Anterior cingulate cortex (tissue), 58 donors: ENCODE measurements at places on chromosomes 4 and X.

GRCh38 chr4:67038228-67038566 lies 507.1 kb downstream of the CENPC start:
- no peak for DNase-seq

GRCh38 chrX:45063319-45064095 lies 137.2 kb downstream of the DIPK2B start:
- DNase-seq = no peak

DNA sequence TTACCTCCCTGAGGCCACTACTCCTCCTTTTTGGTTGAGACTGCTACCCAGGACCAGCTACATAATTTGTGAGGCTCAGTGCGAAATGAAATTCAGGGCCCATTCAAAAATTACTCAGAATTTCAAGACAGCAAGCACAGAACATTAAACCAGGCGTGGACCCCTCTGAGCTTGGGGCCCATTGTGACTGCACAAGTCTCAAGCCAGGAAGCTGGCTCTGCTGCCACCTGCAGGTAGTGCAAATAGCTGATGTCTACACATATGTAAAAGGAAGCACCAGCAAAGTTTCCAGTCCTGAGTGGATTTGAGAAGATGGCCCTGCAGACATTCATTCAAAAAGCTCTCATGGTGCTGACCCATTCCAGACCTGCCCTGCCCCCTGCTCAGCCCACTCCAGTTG lies 213.4 kb upstream of the LNX1 start:
- no peak for DNase-seq

DNA sequence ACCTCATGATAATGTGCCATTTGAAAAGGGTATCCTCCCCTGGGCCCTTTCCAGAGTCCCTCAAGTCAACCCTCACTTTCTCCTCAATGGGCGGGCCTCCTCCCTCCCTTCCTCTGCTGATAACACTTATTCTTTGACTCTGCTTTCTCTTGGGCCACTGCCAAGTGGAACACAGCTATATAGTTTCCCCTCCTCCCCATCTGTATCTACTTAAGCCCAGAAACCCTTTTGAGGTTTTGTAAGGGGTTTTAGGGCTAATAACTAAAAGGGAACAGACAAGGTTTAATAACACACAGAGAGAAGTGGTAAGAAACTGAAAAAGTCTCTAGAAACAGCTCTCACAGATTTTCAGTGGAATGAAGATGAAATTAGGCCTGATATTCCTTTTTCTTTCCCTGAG lies 116.7 kb downstream of the GPC3 start:
- DNase-seq = no peak

DNA sequence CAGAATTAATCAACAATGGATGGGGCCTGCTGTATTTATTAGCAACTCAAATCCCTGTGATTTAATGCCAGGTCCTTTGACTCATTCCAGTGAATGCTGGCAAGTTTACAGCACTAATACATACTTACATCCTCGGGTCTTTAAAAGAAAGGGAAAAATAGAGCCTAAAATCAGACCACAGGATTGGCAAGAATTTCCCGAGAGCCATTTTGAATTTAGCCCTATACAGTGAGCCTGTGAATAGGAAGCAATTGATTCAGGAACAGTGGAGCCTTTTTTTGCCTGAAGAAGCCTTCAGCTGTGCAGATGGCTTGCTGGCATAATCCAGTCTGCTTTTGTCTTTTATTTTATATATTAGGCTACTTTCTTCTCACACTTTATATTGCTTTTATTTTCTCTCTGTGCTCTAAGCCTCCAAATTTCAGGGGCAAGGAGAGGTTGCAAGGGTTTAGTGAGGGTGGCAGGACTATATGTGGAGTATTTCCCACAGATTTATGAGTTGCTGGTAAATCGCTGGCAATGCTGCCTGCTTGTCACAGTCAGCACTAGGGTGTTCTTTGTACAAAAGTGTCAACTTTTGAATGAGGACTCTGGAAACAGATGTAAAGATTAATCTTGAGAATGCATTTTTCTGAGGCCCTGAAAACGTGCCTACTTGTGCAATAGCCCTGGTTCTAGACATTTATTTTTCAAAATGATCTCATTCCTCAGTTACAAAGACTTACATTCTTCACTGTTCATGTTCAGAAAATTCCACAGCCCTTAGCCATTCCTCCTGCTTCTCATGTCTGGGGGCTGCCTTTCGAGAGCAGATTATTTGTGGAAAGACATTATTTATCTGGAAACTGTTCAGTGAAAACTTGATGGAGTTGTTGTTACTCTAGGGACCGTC lies 303.5 kb downstream of the SPRY1 start:
- DNase-seq = no peak

DNA sequence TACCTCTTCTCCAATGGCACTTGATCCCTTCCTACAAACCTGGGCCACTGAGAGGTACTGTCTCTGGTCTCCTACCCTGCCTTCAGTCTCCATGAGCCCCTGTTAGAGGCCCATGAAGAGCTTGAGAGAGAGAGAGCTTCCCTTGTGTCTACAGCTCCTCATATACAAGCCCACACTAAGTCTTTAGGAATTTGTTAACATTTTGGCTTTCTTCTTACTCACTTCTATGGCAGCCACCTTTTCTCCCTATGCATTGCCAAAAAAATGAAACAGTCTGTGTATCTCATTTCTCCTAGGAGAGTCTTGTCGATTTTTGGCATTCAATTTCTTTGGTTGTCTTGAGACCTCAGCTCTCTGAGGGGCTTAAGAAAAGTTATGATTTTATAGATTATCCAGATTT lies 90.9 kb upstream of the LNX1 start:
- DNase-seq = no peak

GRCh38 chr4:67926485-67926884 lies 36.8 kb downstream of the TMPRSS11A start:
- DNase-seq = no peak

DNA sequence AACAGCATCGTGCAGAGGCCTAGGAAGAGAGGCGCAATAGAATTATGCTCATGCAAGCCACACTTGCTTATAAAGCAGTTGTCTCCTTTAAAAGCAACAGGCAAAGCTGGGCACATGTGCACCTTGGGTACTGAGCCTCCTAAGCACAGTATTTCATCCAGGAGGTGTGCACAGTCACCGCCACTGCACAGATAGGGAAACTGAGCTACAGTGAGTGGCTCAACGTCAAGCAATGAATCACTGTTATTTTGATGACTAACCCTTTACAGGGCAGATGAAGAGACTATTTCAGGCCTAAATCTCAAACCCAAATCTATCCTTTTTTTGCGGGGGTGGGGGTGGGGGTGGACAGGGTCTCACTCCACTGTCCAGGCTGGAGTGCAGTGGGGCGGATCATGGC lies 42.3 kb downstream of the BCOR start:
- no peak for DNase-seq

- no peak for DNase-seq
Observed at GRCh38 chr4:7970361-7970946, 30.8 kb upstream of the AFAP1 start.

DNA sequence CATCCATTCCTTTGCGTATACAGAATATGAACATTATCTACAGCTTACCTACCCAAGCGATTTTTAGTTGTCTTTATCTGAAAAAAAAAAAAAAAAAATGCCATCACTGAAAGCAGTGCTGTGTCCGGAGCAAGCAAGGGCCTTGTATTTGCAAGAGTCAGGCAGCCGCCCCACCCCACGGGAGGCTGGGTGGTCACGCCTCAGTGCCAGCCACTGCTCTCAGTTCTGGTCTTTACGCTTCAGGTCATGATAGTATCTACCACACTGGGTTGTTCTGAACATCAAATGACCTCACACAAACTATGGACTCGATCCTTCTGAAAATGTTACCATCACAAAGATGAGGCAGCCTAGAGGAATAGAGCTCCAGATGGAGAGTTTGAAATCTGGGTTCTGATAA lies 62.7 kb upstream of the HELT start:
- no peak for DNase-seq

GRCh38 chrX:6685489-6685888 lies 150.6 kb upstream of the VCX3A start:
- no peak for DNase-seq

GRCh38 chrX:40543661-40544328 lies 37.0 kb upstream of the ATP6AP2 start:
- no peak for DNase-seq

- no peak for DNase-seq
Observed at GRCh38 chr4:101328063-101328602, 19.2 kb downstream of the PPP3CA start.

GRCh38 chr4:149914119-149915115 lies 98.8 kb upstream of the IQCM start:
- no peak for DNase-seq

DNA sequence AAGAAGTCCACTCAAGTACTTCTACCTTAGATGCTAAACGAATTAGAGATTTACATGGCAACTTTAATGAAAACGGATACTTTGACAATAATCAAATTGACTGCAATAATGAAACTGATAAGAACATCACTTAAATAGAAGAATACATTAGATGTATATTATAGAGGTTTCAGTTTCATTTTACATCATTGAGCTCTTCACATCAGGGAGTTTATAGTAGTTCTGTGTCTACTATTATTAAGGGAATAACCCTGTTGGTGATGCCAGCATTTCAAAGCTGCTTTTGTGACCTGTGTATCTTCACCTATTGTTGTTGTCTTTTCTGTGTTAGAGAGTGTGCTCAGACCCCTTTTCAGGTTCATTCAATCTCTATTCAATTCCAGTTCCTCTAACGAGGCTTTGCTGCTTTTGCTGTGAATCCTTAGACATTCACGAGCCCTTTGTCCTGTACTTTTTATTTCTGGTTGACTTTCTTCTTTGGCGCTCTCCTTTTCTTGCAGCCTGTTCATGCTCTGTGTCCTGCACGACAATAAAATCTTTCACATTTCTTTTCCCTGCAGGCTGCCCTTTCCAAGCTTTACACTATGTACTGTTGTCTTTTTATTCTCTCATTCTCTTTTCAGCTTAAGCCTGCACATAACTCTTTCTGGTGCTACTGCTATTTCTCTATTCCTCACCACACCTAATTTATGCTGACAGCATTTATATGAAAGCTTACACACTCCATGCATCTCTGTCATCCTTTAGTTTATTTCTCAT lies 232.1 kb downstream of the CPE start:
- no peak for DNase-seq

- DNase-seq = no peak
Observed at GRCh38 chr4:52925531-52925968, 63.4 kb downstream of the RASL11B start.

GRCh38 chr4:45423896-45424295 lies 697.5 kb upstream of the GNPDA2 start:
- DNase-seq = no peak

DNA sequence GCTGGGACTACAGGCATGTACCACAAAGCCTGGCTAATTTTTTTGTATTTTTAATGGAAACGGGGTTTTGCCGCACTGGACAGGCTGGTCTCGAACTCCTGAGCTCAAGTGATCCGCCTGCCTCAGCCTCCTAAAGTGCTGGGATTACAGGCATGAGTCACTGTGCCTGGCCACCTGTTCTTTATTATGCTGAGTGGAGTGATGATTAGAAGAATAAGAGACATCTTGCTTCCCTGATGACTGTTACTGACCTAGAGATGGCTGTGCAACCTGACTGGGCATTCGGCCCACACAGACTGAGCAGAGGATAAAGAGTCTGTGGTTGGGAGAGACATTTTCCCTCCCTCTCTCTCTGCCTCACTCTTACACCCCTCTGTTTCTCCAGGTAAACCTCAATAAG lies 56.7 kb downstream of the SPINK2 start:
- DNase-seq = no peak

- DNase-seq = no peak
Observed at GRCh38 chr4:169940460-169940859, 85.7 kb downstream of the MFAP3L start.

- DNase-seq = no peak
Observed at GRCh38 chr4:174595141-174595929, 73.0 kb upstream of the HPGD start.

- no peak for DNase-seq
Observed at GRCh38 chr4:152680988-152681603, 1.3 kb upstream of the TMEM154 start.

- DNase-seq = no peak
Observed at GRCh38 chr4:157992038-157992705, 180.7 kb downstream of the GASK1B start.

DNA sequence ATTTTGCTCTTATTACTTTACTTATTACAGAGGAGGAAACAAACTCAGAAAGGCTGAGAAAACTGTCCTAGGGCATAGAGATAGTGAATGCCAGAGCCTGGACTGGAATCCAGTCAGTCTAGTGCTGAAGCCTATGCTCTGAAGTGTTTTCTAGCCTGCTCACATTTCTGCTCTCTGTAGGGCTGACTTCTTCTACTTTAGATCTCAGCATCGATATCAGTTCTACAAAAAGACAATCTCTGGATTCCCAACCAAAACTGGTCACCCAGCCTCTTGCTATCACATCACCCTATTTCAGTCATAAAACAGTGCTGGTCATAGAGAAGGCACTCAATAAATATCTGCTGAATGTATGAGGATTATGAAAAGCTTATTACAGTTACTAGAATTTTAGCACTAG lies 87.2 kb downstream of the FAM13A start:
- no peak for DNase-seq

DNA sequence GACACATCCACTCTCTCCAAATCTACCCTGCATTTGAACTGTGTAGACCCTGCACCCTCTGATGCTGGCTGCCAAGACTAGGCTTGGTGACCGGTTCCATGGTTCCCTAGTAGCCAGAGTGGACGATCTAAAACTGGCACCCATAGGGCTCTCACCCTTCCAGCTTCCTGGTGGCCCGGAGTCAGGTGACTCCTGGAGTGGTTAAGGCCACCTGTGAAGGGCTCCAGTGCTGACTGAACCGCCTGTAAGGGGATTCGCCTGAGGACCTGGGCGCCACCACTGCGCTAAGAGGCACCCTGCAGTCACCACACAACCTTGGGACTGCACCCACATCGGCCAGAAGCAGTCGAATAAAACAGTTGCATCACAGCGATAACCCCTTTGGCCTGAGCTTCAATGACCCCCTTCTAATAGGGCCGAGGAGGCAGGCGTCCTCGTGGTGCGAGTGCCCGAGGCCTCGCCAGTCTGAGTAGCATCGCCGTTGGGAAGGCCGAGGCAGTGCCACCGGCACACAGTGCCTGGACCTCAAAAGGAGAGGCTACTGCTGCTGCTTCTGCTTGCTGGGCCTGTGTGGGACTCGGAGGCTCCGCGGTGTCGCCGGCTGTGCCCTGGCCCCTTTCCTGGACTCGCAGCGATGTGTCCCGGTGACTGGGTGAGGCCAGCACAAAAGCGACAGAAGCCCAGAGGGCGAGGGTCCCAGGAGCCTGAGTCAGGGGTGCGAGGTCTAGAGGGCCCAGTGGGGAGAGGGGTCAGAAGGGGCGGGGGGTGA lies 6.5 kb downstream of the HMX1 start:
- no peak for DNase-seq

DNA sequence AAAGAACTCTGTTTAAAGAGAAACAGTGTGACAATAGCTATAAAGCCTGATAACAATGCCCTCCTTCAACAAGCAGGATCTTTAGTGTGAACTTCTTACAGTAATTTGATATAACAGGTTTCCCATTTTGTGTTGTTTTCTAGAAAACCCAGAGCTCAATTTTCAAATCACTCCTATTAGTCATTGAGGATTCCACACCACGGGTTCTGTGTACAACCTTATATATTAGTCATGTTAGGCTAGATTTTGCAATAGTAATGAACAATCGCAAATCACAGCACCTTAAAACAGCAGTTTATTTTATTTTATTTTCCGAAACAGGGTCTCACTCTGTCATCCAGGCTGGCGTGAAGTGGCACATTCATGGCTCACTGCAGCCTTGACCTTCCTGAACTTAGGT lies 1020.9 kb upstream of the INTU start:
- DNase-seq = no peak
